ENCODE measurements at places on chromosomes 6 and 20.
A peak's percentile ranks its signal among the peaks of the same experiment; 100 is the strongest.

DNA sequence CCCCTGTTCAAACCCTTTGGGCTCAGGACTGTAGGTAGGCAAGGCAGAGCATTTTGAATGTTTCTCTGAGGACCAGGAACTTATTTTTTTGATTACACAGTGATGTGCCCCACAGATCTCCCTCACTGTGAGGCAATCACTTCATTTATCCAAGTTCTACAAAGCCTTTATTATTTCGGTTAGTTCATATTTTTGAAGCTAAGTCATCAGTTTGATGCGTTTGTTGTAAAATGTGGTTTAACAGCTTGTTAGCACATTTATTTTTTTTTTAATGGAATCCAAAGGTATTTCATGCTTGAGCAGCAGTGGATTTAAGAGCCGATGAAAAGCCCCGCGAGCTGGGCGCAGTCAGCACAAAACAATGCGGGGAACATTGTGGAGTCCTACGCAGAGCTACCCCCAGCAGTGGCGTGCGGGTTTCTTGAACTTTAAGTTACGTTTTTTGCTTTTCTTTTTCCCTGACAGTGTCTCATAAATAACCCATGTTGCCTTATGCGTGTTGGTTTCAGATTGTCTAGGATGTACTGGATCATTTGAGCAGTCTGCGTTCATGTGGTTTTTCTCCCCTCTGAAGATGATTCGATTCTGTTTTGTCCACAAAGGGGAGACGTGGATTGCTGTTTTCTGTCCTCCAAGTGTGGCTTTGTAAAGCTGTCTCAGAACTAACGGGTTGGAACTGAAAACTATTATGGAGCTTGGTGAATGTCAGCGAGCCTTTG, 233.6 kb upstream of the BMP2 start:
- no peak for DNase-seq

DNA sequence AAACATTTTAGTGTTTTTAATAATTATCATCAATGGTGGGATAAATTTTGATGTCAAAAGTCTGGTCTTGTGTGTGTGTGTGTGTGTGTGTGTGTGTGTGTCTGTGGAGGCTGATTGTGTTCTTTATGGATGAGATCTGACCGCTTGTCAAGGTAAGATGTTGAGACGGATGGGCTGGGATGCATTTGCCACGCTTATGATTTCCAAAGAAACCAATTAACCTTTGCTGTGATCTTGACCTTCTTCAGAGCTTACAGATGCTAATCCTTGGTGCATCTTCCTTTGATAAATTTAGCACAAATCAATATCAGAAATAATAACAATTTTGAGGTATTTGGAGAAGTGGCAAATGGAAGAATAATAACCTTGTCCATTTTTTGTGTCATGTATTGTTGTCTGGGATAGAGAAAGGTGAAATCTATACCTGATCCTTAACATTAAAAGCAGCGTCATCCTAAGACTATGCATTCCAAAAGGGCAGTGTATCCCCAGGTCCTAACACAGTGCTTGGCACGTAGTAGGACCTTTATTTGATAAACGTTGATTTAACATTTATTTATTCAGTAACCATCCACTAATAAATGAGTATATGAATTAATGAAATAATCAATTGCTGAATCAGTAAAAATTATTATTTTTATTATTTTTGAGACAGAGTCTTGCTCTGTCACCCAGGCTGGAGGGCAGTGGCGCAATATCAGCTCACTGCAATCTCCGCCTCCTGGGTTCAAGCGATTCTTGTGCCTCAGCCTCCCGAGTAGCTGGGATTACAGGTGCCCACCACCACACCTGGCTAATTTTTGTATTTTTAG, 70.1 kb downstream of the ZDHHC14 start:
- no peak for DNase-seq

DNA sequence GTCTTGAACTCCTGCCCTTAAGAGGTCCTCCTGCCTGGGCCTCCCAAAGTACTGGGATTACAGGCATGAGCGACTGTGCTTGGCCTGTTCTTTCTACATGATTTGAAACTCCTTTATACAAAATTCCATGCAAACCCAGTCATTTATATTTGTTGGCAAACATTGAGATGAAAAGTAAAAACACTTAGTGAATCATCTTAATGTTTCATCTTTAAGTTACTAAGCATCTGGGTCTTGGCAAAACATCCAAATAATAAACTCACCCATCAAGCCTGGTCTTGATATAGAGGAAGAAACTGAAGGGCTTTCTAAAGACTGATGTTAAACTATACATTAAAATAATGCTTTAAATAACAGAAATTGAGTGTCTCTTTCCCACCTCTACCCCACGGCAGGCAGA, 95.1 kb downstream of the FUT9 start:
- no peak for DNase-seq

DNA sequence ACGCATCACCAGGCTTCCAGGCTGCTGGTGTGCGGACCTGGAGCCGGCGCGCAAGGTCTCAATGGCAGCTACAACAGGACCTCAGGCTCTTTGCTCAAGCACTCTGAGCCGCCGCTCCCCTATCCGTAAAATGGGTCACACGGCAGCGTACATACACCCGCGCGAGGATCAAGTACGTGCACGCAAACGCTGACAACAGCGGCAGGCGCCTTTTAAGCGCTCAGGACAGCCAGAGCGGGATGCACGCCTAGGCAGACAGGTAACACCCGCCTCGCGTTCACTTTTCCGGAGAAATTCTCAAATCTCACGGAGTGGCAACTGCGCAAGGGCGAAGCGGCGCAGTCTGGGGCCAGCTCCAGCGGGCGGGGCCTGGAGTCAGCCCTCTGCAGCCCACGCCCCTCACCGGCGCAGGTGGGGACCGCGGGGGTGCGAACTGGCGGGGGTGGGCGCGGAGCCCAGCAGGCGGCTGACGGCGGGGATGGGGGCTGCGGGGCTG, 535 bp downstream of the EXOC2 start:
- DNase-seq: peak; percentile 65

DNA sequence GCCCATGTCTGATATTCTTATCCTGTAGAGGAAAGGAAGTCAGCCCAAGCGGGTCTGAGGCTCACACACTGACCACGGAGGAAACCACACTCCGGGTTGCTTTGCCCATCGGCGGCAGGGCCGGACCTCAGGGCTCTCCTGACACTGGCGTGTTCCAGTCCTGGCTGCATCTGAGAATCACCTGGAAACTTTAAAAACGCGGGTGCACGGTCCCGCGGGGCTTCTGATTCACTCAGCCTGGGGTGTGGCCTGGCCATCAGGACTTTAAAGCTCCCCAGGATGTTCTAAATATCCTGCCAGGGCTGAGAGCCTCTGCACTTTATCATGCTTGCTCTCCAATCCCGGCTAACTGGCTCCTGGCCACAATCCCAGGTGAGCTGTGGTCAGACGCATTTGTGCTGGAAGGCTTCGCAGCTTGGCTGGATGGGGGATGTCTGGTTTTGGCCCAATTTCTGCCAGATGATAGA, 47.7 kb upstream of the DACT2 start:
- DNase-seq: no peak

DNA sequence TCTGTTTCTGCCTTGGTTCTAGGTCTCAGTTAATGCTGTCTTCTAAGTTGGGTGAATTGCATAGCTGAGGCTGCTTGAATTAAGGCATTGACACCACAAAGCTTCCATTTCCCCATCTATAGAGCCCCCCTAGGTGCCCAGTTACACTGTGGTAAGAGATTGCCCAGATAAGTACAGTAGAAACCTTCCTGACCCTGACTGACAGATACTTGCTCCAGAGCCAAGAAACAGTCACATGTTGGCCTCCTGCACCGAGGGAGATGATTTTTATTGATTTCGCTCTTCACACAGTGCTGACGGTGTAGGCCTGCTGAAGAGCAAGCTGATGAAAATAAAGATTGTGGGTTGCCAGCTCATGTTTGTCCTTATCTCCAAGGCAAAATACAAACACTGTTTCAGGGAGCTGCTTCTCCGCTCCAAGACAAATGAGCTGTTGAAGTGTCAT, 67.9 kb downstream of the TRMT11 start:
- DNase-seq: no peak

GRCh38 chr20:61422636-61423425, 170.8 kb downstream of the CDH4 start:
- no peak for DNase-seq

Data from stimulated activated CD8-positive, alpha-beta memory T cell treated with anti-CD3 and anti-CD28 coated beads, Interleukin-7, amount 100 ng/mL, for 4 hours (primary cell).